Esophagus muscularis mucosa (tissue), 4 donors: ENCODE measurements at places on chromosomes 6 and 20.

DNA sequence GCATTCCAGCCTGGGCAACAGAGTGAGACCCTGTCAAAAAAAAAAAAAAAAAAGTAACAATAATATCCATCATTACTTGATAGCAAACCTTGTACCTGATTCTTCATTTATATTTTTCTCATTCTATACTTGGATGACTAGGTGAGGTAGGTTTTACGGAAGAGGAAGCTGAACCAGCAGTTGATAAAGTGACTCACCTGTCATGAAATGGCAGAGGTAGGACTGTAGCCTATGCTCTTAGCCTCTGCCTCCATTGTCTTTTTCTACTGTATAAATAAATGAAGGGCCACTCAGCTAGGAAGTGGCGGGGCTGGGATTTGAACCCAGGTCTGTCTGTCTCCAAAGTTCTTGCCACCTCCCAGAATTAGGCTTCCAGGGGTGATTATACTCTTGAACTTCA is 20.7 kb upstream of the EPB41L1 start:
- no peak overlapping the region for H3K27ac ChIP-seq
- no peaks in the 10 kb centered on the region for H3K4me1 ChIP-seq
- H3K27me3 ChIP-seq = no peaks in the 10 kb centered on the region
- no peaks in the 10 kb centered on the region for H3K36me3 ChIP-seq
- H3K4me3 ChIP-seq = no peak overlapping the region

DNA sequence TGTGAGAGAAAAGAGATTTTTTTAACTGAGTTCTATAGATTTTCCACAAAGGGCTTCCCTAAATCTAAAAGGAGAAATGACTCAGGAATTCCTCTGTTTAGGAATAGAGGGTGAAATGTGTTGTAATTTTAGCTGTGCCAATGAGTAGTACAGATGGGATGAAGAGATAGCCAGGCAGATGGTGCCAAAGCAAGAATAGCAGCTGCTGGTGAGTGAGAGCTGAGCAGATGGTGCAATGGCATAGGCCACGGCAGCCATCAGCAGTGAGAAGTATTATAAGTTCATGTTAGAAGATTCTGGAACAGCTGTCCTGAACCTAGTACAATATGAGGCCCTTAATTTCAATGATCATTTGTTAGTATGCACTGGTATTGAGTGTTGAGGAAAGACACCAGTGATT is 40.2 kb upstream of the CRISP1 start:
- H3K4me1 ChIP-seq = peaks cover 8% of the 10 kb centered on the region
- H3K36me3 ChIP-seq = no peaks in the 10 kb centered on the region
- H3K27me3 ChIP-seq = no peaks in the 10 kb centered on the region
- DNase-seq = no peak
- no peak overlapping the region for H3K27ac ChIP-seq
- no peak overlapping the region for H3K4me3 ChIP-seq

GRCh38 chr6:128029826-128030225 is 129.0 kb upstream of the THEMIS start:
- no peaks in the 10 kb centered on the region for H3K27me3 ChIP-seq
- DNase-seq = no peak
- H3K27ac ChIP-seq = no peak overlapping the region
- no peaks in the 10 kb centered on the region for H3K36me3 ChIP-seq
- H3K4me3 ChIP-seq = no peak overlapping the region
- no peaks in the 10 kb centered on the region for H3K4me1 ChIP-seq

GRCh38 chr6:105318660-105319059 is 84.2 kb downstream of the PREP start:
- H3K27me3 ChIP-seq = no peaks in the 10 kb centered on the region
- peak; percentile 26 for DNase-seq
- no peak overlapping the region for H3K27ac ChIP-seq
- H3K36me3 ChIP-seq = peaks cover 44% of the 10 kb centered on the region
- H3K4me1 ChIP-seq = no peaks in the 10 kb centered on the region

DNA sequence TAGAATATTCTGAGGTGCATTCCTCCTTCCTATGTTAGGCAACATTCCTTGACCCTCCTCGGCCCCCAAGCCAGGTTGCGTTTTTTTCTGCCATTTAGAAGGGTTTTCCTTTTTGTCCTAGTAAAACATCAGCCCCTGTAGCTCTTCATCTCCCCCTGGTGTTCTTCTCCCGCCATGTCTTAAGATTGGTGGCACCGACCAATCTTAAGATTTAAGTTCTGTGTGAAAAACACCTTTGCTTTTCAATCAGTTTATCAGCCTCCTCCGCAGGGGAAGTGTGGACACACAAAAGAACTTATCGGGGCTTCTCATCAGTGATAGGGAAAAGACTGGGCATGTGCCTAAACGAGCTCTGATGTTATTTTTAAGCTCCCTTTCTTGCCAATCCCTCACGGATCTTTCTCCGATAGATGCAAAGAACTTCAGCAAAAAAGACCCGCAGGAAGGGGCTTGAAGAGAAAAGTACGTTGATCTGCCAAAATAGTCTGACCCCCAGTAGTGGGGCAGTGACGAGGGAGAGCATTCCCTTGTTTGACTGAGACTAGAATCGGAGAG is 719 bp upstream of the EDN1 start:
- H3K27ac ChIP-seq = peak overlapping the region; percentile 53
- DNase-seq = no peak
- no peaks in the 10 kb centered on the region for H3K36me3 ChIP-seq
- peak overlapping the region; percentile 66 for H3K4me3 ChIP-seq
